ENCODE measurements at places on chromosomes 1 and 21.

DNA sequence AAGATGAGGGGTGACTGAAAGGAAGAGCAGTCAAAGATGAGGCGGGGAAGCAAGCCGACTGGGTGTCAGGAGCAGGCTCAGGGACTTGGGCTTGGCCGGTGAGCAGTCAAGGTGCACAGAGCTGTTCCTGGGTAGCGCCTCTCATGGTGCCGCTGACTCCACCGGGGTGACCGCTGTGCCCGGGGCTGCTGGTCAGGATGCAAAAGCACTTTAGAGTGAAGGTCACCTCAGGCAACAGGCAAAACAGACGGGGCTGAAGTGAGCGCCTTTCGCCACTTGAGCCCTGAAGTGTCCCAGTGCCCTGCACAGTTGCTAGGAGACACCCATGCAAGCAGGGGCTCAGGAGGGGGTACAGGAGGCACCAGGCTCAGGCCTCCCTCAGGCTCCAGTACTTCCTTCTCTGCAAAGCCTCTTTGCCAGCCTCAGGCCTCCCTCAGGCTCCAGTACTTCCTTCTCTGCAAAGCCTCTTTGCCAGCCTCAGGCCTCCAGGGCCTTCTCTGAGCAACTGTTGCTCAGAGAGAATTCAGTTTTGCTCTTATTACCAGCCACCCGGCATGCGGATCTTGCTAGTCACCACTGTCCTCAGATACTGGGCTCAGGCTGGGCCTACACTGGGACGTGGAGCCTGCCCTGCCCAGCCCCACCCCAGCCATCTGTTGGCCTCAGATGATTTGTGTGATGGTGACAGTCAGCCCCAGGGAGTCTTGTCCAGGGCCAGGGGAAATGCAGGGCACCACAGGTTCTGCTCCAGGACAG lies 99.7 kb upstream of the IRF2BP2 start:
- DNase-seq: no peak

GRCh38 chr1:185654199-185654951 lies 79.8 kb upstream of the HMCN1 start:
- DNase-seq: no peak

GRCh38 chr1:67814121-67814772 lies 19.0 kb downstream of the GNG12 start:
- no peak for DNase-seq

GRCh38 chr1:205985330-205986005 lies 17.7 kb downstream of the RAB7B start:
- no peak for DNase-seq

DNA sequence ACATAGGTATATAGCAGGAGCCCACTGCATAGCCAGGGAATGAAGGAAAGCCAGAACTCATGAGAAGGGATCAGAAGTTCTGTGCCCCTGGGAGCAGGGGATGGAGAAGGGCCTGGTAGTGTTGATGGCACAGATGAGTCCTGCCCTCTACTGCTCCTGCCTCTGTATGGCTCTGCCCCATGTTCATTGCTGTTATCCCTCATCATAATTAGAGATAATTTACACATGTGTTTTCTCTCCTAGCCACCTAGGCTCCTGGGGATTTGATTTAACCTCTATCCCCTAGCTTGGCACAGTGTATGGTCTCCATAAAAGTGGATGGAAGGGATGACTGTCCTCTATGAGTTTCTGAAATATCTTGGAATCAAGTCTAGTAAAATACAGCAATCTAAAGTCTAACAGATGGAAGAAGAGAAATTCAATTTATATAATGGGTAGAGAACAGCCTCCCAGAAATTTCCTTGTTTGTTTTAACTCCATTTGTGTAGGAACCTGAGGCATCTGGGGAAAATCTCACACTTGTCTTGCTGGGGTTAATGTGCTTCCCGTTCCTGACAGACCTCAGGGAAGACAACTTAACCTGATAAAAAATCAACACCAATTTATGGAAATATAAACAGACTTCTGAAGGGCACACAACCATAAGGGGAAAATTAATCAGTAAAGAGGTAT lies 393.8 kb downstream of the HHAT start:
- DNase-seq: no peak
